ENCODE measurements at places on chromosomes 13 and 19. TPM values are rescaled to one million over a fixed set of nuclear protein-coding genes. Genes with fewer than 3 reads are reported as not detected.

- DNase-seq: no peak
Measured at GRCh38 chr19:51599084-51599483, 28.0 kb downstream of the ZNF175 start.

DNA sequence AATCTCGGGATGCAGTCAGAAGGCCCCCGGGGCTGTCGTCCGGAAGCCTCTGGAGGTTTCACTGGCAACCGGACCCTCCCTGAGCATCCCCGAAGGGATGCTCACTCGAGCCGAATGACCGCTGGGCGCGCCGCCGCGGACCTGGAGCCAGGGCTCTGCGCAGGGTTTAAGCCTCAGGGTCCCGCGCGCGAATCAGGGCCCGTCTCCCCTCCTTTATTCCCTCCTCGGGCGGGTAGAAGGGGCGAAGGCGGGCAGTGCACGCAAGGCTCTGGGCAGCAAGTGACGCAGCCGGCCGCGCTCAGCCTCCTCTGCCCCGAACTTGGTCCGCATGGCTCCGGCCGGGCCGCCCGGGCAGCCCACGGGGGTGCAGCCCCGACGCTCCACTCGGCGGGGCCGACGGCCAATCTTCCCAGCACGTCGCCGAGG, 572 bp downstream of the SHISA2 start:
- DNase-seq: no peak

GRCh38 chr13:84129966-84130365, 247.7 kb upstream of the SLITRK1 start:
- DNase-seq: no peak

- DNase-seq: no peak
Measured at GRCh38 chr13:49858178-49858856, 65.8 kb upstream of the KPNA3 start.

- DNase-seq: no peak
Measured at GRCh38 chr19:55152017-55152416, 3.0 kb upstream of the TNNT1 start.

DNA sequence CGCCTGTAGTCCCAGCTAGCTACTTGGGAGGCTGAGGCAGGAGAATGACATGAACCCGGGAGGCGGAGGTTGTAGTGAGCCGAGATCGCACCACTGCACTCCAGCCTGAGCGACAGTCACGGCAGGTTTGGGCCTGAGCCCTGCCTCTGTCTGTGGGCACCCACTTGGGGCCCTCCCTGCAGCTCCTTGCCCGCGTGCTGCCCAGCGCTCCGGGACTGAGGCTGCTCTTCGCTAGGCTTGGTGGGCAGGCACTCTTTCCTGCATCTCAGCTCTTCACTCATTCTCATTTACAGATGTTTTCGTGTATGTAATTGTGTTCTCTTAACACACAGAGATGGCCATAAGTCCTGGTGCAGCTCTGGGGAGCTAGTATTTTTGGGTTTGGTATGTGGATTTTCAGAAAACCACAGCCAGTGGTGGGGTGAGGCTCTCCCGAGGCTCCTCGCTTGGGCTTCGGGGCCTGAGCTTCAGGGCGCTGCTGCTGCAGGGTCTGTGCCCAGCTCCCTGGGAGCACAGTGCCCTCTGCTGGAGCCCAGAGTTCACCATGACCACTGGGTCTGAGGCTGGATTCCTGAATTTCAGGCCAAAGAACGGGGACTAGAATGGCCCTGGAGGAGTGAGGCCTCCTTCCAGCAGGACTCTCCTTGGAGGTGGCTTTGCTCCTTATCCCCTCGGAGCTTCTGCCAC, 15.2 kb downstream of the UPF1 start:
- peak; percentile 72 for DNase-seq

DNA sequence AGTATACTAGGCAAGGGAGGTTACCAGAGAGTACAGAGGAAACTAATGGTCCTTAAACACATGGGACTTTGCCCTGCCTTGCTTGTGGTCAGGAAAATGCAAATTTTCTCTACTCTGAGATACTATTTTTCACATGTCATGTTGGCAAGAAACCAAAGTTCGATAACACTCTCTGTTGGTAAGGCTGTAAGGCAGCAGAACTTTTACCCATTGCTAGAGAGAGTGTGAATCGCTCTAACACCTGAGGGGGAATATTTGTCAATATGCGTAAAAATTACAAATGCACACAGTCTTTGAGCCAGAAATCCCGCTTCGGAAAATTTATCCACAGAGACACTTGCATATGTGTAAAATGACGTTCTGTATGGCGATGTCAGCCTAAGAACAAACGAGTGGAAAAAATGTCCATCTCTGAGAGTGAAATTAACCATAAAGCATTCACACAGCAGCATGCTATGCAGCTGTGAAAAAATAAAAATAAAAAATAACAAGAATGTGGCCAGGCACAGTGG, 9.5 kb upstream of the RFX1 start:
- no peak for DNase-seq

DNA sequence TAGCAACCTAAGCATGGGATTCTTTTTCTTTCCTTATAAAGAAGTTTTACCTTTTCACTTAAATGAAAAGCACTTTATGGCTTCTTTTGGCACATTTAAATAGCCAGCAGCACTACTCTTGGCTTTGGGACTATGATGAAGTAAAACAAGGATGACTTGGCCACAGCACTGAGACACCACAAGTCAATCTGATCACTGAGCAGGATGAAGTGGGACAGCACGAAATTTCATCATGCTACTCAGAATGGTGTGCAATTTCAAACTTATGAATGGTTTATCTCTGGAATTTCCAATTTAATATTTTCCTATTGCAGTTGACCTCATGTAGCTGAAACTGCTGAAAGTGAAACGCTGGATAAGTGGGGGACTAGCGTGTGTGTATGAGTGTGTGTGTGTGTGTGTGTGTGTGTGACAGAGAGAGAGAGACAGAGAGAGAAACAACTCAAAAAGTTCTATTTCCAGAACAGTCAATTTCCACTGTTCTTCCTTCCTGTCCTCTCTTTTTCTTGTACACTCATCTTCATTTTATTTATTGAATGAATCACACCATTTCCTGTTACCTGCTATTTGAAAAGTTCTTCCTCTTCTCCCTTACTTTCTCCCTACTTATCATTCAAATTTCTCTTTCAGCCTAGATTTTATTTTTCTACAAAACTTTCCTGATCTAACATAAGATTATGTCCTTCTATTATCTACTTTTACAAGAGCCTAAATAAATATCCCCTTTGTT, 414.2 kb upstream of the MIR17HG start:
- no peak for DNase-seq

Gene DACH1
- total RNA-seq: not detected

Gene TEX101
- not detected for total RNA-seq

Measured in activated CD4-positive, alpha-beta memory T cell treated with anti-CD3 and anti-CD28 coated beads, Interleukin-2, amount 10 ng/mL, durations not matched to agents 7 days and 5 days (primary cell).